ENCODE measurements at places on chromosomes 1 and 21. TPM values are rescaled to one million over a fixed set of nuclear protein-coding genes. Genes with fewer than 3 reads are reported as not detected.

GRCh38 chr1:37410815-37411214, 63.6 kb upstream of the ZC3H12A start:
- H3K4me3 ChIP-seq, result no peak overlapping the region
- H3K27ac ChIP-seq, result no peak overlapping the region
- peaks cover 6% of the 10 kb centered on the region for H3K27me3 ChIP-seq
- peak; percentile 36 for DNase-seq
- no peaks in the 10 kb centered on the region for H3K4me1 ChIP-seq

- peaks cover 11% of the 10 kb centered on the region for H3K27me3 ChIP-seq
- no peaks in the 10 kb centered on the region for H3K4me1 ChIP-seq
- no peaks in the 10 kb centered on the region for H3K36me3 ChIP-seq
- H3K27ac ChIP-seq, result no peak overlapping the region
- no peak overlapping the region for H3K4me3 ChIP-seq
- no peak for DNase-seq
Observed at GRCh38 chr1:182666706-182667105, 17.7 kb downstream of the RGS8 start.

- peaks cover 7% of the 10 kb centered on the region for H3K27me3 ChIP-seq
- no peak overlapping the region for H3K4me3 ChIP-seq
- H3K4me1 ChIP-seq, result no peaks in the 10 kb centered on the region
- no peaks in the 10 kb centered on the region for H3K36me3 ChIP-seq
- DNase-seq, result no peak
- no peak overlapping the region for H3K27ac ChIP-seq
Observed at GRCh38 chr1:16093611-16094010, 20.2 kb upstream of the FAM131C start.

- H3K4me3 ChIP-seq, result peak overlapping the region; percentile 60
- H3K27ac ChIP-seq, result peak overlapping the region; percentile 91
- no peaks in the 10 kb centered on the region for H3K27me3 ChIP-seq
- no peak for DNase-seq
Observed at GRCh38 chr1:198660341-198661261, 21.8 kb downstream of the PTPRC start.

The CLCA1 gene
- total RNA-seq, result not detected

DNA sequence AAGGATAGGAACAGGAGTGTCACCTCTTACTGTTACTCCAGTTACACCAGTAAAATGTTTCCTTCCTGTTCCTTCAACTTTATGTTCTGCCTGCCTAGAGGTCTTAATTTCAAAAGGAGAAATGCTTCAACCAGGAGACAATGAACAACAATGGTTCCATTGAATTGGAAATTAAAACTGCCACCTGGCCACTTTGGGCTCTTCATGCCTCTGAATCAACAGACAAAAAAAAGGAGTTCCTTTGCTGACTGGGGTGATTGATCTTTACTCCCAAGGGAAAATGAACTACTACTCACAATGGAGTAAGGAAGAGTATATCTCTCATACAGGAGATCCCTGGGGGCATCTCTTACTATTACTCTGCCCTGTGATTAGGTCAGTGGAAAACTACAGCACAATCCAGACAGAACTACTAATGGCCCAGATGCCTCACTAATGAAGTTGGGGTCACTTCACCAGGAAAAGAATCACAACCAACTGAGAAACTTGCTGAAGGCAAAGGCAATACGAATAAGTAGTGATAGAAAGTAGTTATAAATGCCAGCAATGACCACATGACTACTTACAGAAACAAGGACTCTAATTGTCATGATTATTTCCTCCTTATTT, 76.6 kb upstream of the PRDX6 start:
- H3K4me3 ChIP-seq, result no peak overlapping the region
- H3K27ac ChIP-seq, result no peak overlapping the region
- no peaks in the 10 kb centered on the region for H3K27me3 ChIP-seq
- H3K4me1 ChIP-seq, result no peaks in the 10 kb centered on the region
- DNase-seq, result no peak
- no peaks in the 10 kb centered on the region for H3K36me3 ChIP-seq

- H3K4me3 ChIP-seq, result no peak overlapping the region
- peaks cover 3% of the 10 kb centered on the region for H3K27me3 ChIP-seq
- peak; percentile 44 for DNase-seq
- H3K27ac ChIP-seq, result no peak overlapping the region
- no peaks in the 10 kb centered on the region for H3K4me1 ChIP-seq
Observed at GRCh38 chr21:32940079-32941014, 85.4 kb upstream of the OLIG2 start.

The NR1I3 gene
- not detected for total RNA-seq
